ENCODE measurements at places on chromosomes 1 and 21. TPM values are rescaled to one million over a fixed set of nuclear protein-coding genes. Genes with fewer than 3 reads are reported as not detected.

Gene CD164L2
- not detected for total RNA-seq

Gene ZNF687
- 9.0 TPM for total RNA-seq

Gene OLIG2
- not detected for total RNA-seq

Gene PTPRC
- 0.40 TPM for total RNA-seq

Gene PRRX1
- 229 TPM for total RNA-seq

Gene TRABD2B
- total RNA-seq, result under 0.01 TPM

Gene INTS7
- total RNA-seq, result 9.6 TPM
